NCI-H1048 (cell line): ENCODE measurements at places on chromosomes 11 and 22.

DNA sequence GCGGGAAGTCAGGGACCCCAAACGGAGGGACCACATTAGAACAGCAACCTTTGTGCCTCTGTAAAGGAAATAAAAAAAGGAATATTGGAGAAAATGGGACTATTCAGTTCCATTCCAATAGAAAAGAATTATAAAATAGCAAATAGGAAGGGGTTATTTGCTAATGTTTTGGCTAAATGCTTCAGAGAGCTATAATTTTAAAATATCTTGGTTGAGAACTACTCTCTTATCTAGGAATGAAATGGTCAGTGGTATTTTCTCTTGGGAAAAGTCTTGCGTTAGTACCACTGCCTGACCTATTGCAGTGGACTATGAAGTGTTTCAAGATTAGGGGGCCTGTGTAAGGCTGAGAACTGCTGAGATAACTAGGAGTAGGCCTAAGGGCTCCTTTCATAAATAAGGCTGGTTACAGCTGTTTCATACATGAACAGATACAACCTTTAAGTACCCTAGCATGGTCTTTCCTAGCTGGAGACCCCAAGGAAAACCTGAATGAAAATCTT, 6.9 kb upstream of the WEE1 start:
- DNase-seq, result no peak

DNA sequence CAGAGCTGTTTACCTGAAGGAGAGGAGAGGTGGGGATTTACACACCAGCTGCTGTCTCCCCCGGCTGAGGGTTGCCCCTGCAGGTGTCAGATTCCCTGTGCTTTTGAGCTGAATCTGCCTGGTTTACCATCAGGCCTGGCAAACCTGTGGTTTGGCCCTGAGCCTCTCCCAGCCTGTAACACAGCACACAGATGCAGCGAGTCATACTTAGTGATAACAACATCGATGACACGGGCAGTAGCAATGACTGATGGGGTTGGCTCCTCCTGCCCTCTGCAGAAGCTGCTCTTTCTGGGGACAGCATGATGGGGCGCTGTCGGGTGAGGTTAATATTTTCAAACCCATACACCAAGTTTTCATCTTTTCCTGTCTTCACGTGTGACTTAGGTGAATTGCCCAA, 380.0 kb upstream of the B3GAT1 start:
- DNase-seq, result no peak

DNA sequence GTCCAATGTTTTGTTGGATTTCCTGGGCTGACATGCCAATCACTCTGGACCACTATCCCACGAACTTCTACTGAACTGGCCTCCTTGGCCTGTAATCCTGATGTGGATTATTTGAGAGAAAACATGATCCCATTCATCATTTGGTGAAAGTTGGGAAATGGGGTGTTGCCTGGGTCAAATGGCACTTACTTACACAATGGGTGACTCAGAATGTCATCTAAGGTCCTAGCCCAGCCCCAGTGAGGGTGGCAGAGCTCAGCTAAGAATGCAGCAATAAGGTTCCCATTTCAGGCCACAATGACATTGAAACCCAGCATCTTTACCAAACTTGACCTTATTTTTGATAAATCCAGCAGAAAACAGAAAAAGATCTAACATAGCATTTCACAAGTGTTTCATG, 8.0 kb upstream of the DSCAML1 start:
- no peak for DNase-seq

GRCh38 chr11:44524751-44525201, 40.7 kb upstream of the CD82 start:
- no peak for DNase-seq

DNA sequence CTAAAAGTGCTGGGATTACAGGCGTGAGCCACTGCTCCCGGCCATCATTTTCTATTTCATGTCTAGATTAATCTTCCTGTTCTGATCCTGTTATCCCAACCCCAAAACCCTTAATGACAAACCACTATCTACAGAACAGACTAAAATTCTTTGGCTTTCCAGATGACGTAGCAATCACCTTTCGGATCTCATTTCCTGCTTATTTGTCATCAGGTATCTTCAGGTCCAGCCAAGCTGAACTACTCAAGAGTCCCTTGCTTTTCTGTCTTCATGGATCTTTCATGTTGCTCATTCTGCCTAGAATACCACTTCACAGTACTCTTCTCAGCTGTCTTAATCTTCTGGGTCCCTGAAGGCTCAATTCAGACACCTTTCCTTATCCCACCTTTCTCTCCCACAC, 27.4 kb upstream of the IPO7 start:
- no peak for DNase-seq

DNA sequence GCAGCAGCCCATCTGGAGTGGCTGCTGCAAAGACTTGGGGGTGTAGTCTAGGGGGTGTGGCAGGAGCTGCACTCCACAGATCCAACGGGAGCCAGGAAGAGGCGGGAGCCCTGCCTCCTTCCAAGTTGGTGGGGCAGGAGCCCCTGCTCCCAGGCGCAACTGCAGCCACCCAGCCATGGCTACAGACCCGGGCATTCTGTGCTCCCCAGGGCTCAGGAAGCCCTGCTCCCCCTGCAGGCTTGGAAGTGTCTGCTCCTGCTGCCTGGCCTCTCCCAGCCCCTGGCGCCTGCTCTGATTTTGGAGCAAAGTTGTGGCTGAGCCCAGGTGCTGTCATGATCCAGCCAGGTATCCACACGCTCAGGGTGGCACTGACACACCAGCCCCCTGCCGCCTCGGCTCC, 58.5 kb downstream of the CCDC34 start:
- no peak for DNase-seq

DNA sequence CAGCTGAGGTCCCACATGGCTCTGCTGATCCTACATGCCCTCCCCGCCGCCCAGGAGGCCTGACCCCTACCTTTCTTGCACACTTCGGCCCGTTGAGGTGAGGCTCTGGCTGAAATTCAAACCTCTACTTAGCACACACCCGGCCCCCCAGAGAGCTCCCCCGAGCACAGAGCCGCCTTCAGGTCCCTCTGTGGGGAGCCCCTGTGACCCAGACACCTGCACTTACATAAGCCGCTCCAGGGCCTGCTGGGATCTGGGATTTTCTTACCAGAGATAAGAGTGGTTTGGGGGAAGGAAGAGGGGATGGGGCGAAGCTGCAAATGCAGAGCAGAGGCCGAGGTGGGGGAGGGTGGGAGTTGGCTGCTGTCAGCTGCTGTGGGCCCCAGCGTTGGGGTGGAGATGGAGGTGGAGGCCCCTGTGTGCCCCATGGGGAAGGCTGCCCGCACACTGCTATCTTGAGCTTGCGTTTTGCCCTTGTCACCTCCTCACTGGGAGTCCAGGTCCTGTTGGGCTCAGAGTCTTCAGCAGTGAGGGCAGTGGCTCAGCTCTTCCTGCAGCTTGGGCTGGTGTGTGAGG, 30.6 kb downstream of the CAPN1 start:
- DNase-seq, result no peak

DNA sequence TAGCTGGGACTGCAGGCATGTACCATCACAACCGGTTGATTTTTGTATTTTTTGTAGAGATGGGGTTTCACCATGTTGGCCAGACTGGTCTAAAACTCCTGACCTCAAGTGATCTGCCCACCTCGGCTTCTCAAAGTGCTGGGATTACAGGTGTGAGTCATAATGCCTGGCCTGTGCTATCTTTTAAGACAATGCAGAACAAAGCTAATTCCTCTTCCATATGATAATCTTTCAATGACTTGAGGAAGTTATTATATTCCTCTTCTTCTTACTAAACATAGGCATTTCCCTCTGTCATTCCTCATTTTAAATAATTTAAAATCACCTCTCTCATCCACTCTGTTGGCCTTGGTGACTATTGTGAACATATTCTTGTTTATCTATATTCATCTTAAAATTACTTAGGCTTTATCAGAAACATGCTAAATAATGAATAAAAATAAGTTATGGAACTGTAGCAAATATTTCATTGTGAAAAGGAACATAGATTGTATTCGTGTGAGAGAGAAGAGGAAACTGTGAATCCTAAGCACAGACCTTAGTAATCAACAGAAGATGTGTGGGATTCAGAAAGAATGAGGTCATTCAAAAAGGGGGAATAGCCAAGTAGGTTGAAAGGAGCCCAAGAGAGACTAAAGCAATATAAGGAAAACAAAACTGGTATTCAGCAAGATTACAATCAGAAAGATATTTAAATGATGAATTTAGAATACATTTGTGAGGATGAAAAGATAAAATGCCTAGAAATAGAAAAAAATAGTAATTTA, 269.4 kb downstream of the TTC28 start:
- no peak for DNase-seq

DNA sequence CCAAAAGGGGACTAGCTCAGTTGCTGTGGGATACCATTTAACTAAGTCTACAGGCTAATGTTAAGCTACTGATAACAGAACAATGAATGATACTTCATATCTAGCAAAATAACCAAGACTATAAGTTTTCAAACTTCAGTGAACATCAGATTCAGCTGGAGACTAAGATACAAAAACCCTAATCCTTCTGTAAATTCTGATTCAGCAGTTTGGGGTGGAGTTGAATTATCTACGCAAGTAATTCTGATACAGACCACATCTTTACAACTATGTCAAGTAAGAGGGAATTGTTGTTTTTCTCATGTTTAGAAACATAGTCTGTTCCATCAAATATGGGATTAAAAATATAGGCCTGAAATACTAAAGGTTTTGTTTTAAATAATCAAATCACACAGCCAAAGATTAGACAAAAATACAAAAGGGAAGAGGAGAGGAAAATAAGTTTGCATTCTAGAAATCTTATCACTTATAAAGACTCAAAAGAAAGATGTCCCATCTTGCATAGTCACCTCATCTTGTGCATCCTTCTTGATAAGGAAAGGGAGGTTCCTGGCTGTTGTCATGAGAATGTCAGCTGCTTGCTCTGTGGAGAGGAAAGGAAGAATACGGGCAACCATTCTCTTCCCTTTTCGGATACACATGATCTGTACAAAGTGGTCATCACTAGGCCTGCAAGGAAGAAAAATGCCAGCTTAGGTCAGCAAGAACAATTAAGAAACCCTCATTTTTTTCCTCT, 21.4 kb downstream of the PATL1 start:
- DNase-seq, result no peak

GRCh38 chr11:67674442-67674871, at the start of gene ALDH3B2:
Gene ALDH3B2, minus strand, starts transcription at chr11:67674623. Its CDS starts 7,688 bp downstream, at chr11:67666935.
- no peak for DNase-seq
